ENCODE measurements at places on chromosomes 5 and 9. TPM values are rescaled to one million over a fixed set of nuclear protein-coding genes. Genes with fewer than 3 reads are reported as not detected.

EIF4E1B gene
- total RNA-seq = not detected

IL13 gene
- total RNA-seq = not detected

ORM2 gene
- total RNA-seq = not detected

SLC27A6 gene
- total RNA-seq = not detected

HSPB3 gene
- total RNA-seq = 9.6 TPM

GOLM1 gene
- 33.4 TPM for total RNA-seq

CDX1 gene
- total RNA-seq = 0.18 TPM

PCDHA2 gene
- total RNA-seq = not detected

PPP2CA gene
- 146 TPM for total RNA-seq

LVRN gene
- 0.08 TPM for total RNA-seq

SOHLH1 gene
- total RNA-seq = not detected

RORB gene
- not detected for total RNA-seq

FYB1 gene
- total RNA-seq = 1.5 TPM

PCDHB7 gene
- 0.74 TPM for total RNA-seq

PCDHB15 gene
- total RNA-seq = 0.70 TPM

PHF24 gene
- total RNA-seq = not detected

RETREG1 gene
- total RNA-seq = not detected

TRPM6 gene
- not detected for total RNA-seq

INSL6 gene
- total RNA-seq = not detected

SMIM33 gene
- total RNA-seq = not detected

RAPGEF1 gene
- 44.3 TPM for total RNA-seq

RAB3C gene
- total RNA-seq = not detected

SPINK1 gene
- not detected for total RNA-seq
